ENCODE measurements at places on chromosomes 3 and 15.

- no peak for DNase-seq
Measured at GRCh38 chr15:31214158-31214863, 112.3 kb upstream of the KLF13 start.

DNA sequence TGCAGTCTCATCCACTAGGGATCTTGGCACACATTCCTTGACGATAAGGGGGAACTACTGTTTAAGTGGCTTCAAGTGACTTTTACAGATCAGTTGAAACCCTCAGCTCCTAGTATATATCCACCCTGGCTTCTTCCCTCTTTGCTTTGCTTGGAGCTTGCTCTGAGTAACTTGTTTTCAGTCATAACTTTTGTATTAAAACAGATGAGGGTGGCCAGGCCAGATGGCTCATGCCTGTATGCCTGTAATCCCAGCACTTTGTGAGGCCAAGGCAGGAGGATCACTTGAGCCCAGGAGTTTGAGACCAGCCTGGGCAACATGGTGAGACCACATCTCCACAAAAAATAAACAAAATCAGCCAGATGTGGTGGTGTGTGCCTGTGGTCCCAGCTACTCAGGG is 42.4 kb downstream of the EOMES start:
- no peak for DNase-seq

DNA sequence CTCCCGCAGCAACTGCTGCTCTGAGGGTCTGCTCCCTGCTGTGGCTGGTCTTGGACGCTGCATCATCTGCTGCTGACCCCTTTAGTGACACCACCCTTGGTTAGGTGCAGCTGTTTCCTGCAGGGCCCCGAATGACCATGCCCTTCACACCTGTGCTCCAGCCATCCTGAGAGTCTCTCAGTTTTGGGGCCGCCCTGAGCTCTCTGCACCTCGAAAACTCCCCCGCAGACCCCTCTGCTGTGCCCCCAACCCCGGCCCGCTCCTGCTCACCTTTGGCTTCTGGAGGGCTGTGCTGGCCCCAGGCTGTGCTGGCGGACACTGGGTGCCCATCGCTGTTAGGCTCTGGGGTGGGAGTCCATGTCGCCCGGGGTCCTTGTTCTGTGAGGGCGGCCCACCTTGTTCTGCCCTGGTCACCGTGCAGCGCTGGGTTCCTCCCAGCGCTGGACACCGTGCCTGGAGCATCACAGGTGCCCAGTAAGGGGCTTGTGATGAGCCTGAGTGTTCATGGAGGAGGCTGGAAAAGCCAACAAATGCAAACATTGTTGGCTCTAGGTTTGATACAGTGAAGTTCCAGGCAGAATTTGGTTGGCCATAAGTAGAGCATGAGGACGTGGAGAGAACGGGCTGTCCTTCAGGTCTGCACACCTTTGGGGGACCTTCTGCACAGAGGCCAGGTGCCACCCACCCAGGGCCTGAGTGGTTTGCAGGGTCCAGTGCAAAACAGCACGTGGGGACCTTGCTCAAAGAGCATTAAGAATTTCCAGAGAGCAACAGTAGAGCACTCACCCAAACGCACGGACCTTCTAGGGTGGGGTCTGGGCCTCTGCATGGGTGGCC is 12.3 kb downstream of the ABTB1 start:
- peak; percentile 63 for DNase-seq

- no peak for DNase-seq
Measured at GRCh38 chr3:178646186-178646862, 110.1 kb downstream of the KCNMB2 start.

DNA sequence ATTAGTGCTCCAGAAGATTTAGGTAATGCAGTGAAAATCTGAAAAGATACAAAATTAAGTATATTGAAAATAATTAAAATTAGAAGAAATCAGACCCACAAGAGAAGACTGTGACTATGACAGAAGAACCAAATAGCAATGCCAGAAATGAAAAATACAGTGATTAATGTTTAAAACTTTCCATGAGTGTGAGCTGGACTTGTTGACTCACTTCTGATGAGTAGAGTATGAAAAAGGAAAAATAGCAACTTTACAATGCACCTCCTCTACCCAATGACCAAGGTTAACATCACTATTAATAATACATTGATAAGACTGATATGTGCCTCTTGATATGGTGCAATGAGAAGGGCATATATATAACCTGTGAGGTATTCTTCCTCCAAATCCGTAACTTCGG is 39.3 kb upstream of the SLC22A13 start:
- DNase-seq, result no peak

DNA sequence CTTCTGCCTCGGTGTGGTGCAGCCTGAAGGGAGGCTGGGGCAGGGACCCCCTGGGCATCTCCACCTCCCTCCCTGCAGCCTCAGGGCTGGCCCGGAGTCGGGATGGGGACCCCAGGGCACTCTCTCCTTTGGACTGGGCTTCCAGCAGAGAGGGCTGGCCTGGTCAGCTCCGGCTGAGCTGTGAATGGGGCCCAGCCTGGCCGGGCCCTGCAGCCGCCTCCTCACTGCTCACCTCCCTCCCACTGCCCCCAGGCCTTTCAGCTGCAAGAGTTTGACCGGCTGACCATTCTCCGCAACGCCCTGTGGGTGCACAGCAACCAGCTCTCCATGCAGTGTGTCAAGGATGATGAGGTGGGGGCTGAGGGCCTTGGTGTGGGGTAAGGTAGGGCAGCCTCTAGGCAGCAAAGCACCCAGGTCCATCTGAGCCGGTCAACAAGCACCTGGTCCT is 36.0 kb downstream of the PSTPIP1 start:
- peak; percentile 61 for DNase-seq

- DNase-seq, result no peak
Measured at GRCh38 chr15:92634671-92635201, 20.8 kb downstream of the FAM174B start.

- peak; percentile 39 for DNase-seq
Measured at GRCh38 chr3:13827256-13827655, 52.6 kb downstream of the WNT7A start.

DNA sequence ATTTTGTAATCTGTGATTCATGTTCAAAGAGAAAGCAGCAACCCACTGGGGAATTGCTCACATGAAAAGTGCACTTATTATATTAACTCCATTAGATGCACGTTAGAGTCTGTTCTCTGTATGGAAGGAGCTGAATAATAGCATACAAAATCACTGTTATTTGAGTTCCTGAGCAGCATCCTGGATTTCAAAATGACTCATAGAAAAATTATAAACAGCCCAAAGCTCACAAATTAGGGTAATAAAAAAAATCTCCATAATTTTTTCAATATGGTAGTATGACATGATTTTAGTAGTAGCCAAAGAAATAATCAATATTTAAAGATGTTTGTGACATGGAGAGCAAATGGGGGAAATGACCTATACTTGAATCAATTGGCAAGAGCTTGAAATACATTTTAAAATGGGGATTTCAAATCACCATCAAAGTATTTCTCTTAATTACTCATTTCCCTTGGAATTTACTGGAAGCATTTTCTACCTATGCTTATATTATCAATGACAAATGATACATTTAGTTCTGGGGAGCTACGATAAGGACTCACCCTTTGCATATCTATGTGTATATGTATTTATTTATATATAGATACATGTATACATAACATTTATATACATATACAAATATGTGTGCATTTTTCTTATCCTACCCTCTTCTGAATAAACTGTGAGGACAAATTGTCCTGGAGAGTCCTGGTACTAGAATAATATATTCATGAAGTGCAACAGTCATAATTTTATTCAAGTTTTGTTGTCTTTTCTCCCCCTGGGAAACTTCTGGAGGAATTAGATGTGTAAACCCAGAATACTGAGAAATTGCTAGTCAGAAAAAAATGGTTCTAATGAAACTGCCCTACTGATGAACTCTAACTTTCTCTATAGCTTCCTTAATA is 116.3 kb downstream of the RPL22L1 start:
- no peak for DNase-seq

Data from sigmoid colon (tissue), 7 donors.